ENCODE measurements at places on chromosomes 11 and 22.

DNA sequence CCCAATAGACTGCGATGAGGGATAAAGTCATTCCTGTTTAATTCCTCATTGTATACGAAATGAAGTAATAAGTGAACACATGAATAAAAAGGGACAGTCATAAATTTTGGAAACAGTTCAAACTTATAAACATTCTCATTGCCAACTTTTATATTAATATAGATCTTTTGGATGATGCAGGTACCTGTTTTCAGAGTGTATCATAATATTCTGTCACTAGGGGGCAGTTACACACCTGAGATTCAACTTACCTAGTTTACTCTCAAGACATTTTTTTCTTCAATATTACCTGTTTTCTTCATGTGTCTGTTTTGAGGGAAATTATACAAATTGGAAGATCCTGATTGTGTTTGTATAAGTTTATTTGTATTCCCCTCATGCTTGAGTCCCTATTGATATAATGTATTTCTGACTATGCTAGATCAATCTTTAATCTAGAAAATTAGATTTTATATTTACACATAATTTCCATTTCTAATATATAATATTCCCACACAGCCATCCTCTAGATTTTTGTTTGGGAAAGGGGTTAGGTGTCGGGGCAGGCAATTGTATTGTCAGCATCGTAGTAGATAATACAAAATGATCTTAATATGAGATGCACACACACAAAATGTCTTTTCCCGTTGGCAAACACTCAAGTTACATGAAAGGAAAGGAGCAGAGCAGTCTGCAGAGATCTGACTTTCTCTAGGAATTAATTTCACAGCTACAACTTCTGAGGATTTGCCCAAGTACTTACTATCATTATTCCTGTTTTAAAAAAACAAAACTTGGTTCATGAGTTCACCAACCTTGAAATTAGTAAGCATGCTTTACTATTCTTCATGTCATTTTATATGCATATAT lies 18.4 kb downstream of the FDX1 start:
- no peak for DNase-seq

- DNase-seq = no peak
Observed at GRCh38 chr11:44823006-44823405, 96.2 kb downstream of the TSPAN18 start.

DNA sequence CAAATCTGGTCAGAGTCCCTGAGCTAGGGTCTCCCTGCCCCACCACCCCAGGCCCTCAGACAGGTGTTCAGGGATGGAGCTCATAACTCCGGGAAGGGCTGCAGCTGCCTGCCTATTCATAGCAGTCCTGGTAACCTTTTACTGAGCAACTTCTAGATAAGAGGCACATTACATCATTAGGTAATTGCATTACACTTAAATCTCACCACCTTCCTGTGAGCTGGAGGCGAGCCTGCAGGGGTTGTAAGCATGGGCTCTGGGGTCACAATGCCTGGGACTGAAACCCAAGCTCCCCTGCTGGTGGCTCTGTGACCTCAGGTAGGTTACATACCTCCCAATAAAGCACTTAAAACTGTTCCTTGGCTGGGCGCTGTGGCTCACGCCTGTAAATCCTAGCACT lies 22.5 kb downstream of the TP53I11 start:
- DNase-seq = no peak

- peak; percentile 30 for DNase-seq
Observed at GRCh38 chr11:101881586-101881985, 33.2 kb upstream of the CEP126 start.

DNA sequence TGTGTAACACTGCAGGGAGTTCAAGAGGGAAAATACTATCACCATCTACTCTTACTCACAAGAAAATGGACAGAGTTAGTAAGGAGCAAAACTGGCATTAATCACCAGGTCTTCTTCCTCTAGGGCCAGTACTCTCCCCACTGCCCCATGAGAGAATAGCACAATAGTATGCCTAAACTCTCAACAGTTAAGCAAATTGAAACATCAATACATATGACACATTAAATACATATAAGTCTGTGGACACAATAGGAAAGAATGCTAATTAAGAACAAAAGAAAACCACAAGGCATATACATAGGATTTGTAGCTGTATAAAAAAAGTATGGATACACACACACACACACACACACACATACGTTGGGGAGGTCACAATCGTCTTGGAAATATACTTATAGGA lies 197.9 kb upstream of the BDNF start:
- no peak for DNase-seq

GRCh38 chr11:129974237-129974636 lies 28.4 kb downstream of the PRDM10 start:
- DNase-seq = peak; percentile 33

GRCh38 chr11:93216511-93217101 lies 18.8 kb upstream of the SLC36A4 start:
- no peak for DNase-seq

DNA sequence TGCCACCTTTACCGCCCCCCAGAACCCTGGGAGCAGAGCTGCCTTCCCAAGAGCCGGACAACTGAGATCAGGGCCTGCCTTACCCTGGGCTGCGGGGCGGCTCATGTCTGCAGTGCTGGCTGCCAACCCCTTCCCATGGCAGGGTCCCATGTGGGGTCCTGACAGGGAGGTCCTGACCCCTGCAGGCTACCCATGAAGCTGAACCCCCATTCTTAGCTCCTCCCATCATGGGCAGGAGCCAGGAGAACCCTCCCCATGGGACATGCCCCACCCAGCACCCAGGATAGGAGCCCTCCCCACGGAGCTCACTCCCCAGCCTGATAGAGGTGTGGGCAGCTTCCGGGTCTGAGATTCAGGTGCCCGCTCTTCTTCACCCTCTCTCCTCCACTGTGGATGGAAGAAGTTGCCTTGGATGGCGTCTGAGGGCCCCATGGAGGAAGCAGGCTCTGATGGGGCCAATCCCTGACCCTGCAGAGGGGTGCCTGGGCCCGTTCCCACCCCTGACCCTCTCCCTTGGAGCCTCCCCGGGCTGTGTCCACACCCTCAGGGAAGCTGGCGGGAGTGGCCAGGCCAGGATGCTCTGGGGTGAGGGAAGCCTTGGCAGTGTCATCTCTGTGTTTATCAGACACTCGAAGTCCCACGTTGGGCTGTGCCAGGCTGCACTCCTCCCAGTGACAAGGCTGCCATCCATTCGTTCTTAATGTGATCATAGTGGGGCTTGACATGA lies 1508.2 kb downstream of the BRD1 start:
- DNase-seq = no peak

GRCh38 chr11:126830216-126830806 lies 170.3 kb downstream of the KIRREL3 start:
- DNase-seq = no peak

DNA sequence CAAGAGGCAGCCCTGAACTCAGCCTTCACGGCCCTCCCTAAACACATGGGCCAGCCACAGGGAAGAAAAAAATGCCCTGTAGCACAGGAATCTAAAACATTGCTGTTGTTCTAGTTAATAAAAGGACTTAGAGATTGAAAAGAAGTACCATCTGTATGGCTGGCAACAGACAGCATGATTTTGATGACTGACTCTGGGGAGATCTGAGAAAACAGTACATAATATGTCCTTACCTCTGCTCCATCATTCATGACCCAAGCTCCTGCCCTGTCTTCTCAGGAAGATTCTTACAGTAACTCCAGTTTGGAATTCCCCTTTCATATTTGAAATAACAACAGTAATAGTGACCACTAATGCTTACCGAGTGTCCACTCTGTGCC lies 244.2 kb downstream of the ETS1 start:
- no peak for DNase-seq

GRCh38 chr22:44592126-44592823 lies 94.2 kb upstream of the RTL6 start:
- DNase-seq = no peak

GRCh38 chr11:100706179-100706578 lies 19.1 kb downstream of the ARHGAP42 start:
- peak; percentile 11 for DNase-seq

DNA sequence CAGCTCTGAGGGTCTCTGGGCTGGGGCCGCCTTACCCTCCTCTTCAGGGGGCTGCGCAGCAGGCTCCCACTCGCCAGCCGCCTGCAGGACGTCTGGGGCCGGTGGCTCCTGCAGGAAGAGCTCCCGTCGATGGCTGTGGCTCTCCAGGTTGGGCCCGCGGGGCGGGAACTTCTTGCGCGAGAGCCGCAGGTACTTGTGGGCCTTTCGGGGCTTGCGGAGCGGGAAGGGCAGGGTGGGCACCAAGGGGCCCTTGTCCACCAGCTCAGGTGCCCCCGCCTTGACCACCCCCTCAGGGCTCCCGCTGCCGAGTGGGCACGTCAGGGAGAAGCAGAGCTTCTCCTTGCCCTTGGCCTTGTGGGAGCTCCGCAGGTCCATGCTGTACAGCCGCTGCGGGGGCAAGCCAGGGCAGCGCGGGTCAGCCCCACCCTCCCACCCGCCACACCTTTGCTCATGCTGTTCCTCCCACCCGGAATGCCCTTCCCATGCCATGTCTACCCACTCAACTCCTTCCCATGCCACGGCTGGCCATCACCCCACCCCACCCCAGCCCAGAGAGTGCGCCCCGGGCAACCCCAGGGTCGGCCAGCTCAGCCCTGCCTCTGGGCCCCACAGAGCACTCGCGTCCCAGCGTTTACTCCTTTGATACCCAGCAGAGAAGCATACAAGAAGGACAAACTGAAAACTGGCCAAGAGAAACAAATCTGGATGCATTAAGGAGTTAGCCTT lies 18.0 kb downstream of the CBX7 start:
- DNase-seq = no peak

DNA sequence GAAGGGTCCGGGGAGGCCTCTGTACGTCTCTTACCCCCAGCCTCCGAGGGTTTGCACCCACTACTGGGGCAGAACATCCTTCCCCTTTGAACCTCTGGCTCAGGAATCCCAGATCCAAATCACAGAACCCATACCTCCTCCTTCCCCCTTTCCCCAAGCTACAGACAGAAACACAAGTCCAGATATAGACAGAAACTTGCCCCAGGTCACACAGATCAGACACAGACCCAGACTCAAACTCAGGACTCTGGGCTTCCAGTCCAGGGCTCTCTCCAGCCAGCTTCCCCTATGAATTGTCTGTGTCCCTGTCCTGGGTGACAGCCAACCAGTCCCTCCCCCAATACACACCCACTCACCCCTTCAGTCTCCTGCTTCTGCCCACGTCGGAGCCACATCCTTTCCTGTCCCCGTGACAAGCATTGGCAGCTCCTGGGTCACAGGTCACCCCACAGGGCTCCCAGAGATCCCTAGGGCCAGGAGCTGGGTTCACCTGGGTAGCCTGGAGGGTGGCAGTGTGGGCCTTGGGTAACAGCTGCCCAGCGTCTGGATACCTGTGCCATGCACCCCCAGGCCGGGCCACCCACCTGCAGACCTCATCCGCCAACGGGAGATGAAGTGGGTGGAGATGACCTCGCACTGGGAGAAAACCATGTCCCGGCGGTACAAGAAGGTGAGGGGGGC lies 772 bp downstream of the TBC1D10C start:
- DNase-seq = no peak

- DNase-seq = peak; percentile 29
Observed at GRCh38 chr11:107385361-107385981, 72.2 kb downstream of the CWF19L2 start.

DNA sequence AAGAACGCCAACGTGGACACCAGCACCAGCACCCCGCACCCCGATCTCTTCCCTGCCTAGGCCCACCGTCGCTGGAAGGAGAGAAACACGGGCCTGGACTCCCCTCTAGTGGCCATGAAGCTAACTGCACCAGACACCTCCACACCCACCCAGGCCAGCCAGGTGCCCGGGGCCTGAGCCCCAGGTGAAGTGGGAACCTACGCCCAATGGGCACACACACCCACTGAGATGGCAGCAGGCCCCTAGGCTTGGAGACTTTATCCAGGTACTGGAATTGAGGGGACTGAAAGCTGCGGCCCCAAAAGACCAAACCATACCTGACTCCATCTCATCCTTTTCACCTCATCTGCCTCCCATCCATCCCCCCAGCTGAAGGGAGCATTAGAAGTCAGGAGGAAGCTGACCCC lies 81.0 kb downstream of the BUD13 start:
- peak; percentile 6 for DNase-seq

DNA sequence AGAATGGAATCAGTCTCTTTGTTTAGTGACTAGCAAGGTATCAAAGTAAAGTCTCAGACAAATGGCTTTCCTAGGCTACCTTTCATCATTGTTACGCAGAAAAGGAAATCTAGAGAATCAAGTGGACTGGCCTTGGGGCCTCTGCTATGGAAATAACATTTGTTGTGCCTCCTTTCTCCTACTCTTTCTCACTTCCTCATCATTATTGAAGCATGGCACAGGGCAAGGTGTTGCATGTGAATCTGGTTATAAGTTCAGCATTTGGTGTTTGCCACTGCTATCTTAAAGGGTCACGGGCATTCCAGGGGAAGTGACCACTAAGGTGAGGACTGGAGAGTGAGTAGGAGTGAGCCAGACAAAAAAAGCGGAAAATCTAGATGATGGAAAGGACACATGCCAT lies 54.9 kb downstream of the GLYATL1 start:
- DNase-seq = no peak

DNA sequence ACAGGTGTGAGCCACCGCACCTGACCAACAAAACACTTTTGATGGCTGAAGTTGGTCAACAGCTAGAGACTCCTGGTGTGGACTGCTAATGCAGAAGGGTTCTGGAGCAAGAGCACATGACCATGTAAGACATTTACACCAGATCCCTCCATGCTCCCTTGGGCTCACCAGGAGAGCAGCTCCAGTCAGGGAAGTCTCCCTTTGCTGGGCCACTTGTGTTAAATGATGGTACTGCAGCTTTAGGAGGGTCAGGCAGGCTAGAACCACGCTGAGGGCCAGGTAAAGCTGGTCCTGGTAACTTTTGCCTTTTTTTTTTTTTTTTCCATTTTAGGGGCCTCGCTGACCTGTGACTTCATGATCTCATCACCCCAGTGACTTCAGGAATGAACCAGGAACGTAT lies 146.4 kb downstream of the FBXO7 start:
- no peak for DNase-seq

Measured in IMR-90 (cell line).